ENCODE measurements at places on chromosomes 3 and 15.

DNA sequence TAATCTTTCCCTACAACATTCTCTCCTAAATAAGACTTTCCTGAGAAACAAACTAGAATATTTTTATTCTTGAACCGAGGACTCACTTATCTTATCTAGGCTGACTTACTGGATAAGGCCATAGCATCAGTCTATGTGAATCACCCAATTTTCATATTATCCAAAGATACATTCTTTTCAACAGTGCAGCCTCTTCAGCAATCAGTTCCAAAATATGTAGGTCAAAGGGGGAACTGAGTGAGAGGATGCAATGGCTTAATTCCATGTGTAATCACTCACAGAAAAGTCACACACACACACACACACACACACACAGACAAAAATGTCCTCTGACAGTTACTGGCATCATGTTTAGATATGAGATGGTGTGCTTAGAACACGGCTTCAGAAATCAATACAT, 31.5 kb upstream of the MECOM start:
- DNase-seq = no peak

DNA sequence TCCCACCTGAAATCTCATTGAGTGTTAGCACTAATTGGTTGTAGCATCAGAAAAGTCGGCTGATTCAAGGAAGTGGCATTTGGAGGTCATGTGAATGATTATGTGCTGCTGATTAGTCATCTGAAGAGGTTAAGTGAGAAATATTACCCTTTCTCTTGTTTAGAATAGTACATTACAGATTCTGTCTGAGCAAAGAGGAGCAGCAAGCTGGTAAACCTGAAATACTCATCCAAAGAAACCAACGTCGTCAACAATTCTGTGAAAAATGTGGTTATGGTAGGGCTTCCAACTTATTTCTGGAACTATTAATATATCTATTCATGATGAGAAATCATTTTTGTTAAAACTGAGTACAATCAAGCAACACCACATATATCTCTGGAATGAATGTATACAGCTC, 1024.9 kb downstream of the TUSC7 start:
- no peak for DNase-seq

DNA sequence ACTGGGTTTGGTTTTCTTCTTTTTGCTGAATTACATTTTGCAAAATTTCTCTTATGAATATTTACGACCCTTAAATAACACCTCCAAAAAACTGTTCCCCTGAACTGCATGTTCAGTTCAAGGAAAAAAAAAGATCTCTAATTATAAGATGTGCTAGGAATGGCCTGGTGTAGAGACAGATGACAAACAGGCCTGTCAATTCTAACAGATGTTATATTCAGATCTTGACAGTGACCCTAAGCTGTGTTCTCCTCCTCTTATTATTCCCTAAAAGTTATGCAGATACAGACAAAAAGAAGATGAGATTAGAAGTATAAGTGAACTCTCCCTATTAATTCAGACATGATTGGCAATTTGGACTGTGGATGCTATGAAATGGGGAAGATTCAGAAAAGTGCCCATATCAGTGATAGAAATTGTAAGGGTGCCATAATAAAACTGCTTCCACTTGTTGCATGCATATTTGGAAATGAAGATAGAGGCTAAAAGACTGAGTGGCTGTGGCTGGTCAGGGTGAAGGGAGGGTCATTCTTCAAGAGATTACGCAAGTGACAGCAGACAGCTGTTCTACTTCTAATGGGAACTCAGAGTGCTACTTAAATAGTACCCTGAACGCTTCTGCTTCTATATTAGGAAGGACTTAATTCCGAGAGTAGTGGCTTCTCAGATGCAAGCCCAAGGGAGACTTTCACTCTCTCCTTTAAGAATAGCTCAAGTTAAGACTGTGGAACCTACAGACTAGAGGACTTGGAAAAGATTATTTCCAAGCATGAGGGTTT, 75.5 kb downstream of the ADAMTS9 start:
- no peak for DNase-seq

DNA sequence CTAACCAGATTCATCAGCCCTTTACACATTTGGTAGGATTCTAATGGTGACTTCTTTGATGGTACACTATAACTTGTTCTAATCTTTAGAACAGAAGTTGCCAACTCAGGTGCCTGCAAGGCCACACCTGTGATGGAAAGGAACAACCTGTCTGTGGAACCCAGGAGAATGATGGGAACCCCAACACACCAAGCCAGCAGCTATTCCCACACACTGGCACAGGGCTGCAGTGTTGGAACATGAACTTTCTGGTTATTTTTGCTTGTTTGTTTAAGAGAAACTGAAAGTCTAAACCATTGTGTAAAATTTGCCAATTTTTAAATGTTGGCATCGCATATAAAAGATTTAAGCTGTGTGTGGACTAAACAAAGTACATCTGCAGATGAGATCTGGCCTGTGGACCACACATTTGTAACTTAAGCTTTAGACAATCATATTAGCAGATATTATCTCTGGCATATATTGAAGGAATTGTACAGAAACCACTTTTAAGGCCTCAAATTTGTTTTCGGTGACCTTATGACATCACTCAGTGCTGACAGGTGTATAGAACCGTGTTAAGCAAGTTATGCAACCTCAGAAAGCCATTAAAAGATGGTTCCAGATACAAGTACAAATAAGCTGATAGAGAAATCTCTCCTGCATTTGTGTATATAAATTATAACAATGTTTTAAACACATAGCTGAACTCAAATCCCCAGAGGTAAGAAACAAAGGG, 242.9 kb downstream of the SLC9A9 start:
- no peak for DNase-seq

DNA sequence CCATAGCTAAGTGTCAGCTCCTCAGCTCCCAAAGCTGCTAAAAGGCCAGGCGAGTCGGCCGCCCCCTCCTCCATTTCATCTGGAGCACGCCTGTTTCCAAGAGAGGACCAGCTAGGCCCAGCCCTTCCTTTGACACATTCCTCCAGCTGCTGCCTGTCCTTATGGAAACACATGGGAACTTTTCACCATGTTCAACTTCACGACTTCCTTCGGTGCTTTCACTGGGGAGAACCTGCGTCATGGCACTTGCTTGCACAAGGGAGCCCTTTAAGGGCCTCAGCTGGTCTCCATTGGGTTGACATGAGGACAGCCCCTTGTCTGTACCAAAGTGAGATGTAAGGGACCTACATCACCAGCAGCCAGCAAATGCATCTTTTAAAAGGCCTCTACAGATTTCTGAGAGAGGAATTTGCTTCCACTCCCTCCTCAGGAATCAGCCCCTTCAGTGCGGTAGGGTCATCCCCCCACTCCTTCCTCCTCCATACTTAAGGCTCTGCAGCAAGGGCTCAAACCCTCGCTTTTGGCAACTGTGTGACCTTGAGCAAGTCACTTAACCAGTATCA, 2.1 kb downstream of the MAGI1 start:
- DNase-seq = no peak

All from T-helper 17 cell (primary cell).